CD8-positive, alpha-beta T cell (primary cell): ENCODE measurements at places on chromosomes 4 and X.
A peak's percentile ranks its signal among the peaks of the same experiment; 100 is the strongest.

- no peak for DNase-seq
These were observed 104.5 kb downstream of the AR start for GRCh38 chrX:67648361-67648760.

GRCh38 chr4:15682242-15683142, 865 bp downstream of the FAM200B start:
- no peak for DNase-seq

GRCh38 chr4:137312257-137312656, 220.0 kb downstream of the PCDH18 start:
- no peak for DNase-seq

DNA sequence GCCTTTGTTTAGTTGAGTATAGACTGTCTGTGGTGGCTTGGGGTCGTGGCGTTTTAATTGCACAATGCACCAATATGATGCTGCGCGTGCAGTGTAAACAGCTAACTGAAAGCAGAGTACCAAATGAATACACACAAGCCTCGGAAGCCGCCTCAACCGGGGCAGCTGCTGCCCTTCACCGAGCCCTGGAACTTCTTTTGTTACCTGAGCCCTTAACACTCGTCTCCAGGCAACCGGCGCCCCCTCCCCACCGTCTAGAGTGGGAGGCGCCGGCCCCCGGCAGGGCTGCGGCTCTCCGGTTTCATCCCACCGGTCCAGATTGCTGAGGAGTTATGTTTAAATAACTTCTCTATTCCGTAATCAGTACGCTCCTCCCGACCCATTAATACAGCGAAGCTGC, 173.2 kb upstream of the TBL1X start:
- DNase-seq: no peak

GRCh38 chrX:103215425-103215991, 600 bp downstream of the BEX4 start:
- peak; percentile 28 for DNase-seq

GRCh38 chrX:116289592-116289991, 119.0 kb downstream of the AGTR2 start:
- DNase-seq: no peak

DNA sequence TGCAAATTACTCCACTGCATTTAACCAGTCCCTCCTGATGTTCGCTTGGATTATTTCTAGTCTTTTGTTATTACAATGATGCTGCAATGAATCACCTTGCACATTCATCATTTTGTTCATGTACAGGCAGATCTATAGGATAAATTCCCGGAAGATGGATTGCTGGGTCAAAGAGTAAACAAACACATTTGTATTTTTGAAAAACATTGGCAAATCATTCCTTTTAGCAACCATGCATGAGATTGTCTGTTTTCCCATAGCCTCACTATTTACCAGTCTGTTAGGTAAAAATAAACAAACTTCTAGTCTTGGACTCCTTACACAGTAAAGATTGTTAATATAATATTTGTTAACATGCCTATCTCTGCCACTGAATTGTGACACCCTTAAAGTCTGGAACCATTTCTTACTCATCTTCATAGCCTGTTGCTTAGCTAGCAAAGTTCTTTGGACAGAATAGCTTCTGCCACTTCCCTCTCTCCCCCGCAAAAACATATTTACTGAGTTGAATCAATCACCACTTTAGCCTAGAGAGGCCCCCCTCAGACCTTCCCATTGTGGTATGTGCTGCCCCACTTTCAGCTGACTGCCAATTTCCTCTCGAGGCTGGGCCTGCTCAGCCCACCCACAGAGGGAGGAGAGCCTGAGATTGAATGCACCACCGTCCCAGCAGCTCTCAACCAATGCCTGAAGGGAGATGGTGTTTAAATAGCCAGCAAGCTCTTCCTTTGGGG, 108.4 kb upstream of the ATXN3L start:
- DNase-seq: no peak

DNA sequence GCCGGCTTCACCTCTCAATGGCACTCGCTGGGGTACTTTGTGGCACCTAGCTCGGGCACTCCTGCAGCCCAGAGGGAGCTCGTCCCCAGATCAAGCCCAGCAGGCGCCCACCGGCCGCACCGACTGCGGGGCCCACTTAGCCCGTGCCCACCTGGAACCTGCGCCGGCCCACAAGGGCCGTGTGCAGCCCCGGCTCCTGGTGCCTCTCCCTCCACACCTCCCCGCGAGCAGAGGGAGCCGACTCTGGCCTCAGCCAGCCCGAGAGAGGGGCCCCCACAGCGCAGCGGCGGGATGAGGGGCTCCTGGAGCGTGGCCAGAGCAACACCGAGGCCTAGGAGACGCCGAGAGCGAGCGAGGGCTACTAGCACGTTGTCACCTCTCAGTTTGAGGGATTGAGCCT, 82.1 kb upstream of the SHISA3 start:
- DNase-seq: no peak

- no peak for DNase-seq
These were observed 291.3 kb downstream of the PCDH10 start for GRCh38 chr4:133440404-133440803.

- no peak for DNase-seq
These were observed 94.6 kb downstream of the F11 start for GRCh38 chr4:186360551-186360950.
